Pancreas (tissue), 10 donors: ENCODE measurements at places on chromosomes 12 and 14. TPM values are rescaled to one million over a fixed set of nuclear protein-coding genes. Genes with fewer than 3 reads are reported as not detected.

DNA sequence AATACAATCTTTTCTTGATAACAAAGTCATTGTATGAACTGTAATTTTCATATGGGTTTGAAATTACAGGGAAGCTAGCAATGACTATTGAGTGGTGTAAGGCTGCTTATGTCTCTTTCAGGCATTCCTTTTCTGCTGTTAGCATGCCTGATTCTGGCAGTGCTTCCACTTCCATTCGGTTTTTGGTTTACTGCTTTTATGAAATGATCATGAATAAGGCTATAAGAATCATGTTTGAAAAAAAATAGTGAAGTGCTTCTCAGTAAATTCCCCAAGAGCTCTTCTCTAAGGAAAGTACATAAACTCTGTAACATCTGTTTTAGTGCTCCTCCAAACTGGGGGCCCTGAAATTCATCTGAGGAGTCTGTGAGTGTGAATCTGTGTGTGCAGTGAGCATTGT is 434.0 kb upstream of the RGS6 start:
- no peaks in the 10 kb centered on the region for H3K27me3 ChIP-seq
- H3K4me1 ChIP-seq, result no peaks in the 10 kb centered on the region
- H3K4me3 ChIP-seq, result no peak overlapping the region
- H3K36me3 ChIP-seq, result no peaks in the 10 kb centered on the region

DNA sequence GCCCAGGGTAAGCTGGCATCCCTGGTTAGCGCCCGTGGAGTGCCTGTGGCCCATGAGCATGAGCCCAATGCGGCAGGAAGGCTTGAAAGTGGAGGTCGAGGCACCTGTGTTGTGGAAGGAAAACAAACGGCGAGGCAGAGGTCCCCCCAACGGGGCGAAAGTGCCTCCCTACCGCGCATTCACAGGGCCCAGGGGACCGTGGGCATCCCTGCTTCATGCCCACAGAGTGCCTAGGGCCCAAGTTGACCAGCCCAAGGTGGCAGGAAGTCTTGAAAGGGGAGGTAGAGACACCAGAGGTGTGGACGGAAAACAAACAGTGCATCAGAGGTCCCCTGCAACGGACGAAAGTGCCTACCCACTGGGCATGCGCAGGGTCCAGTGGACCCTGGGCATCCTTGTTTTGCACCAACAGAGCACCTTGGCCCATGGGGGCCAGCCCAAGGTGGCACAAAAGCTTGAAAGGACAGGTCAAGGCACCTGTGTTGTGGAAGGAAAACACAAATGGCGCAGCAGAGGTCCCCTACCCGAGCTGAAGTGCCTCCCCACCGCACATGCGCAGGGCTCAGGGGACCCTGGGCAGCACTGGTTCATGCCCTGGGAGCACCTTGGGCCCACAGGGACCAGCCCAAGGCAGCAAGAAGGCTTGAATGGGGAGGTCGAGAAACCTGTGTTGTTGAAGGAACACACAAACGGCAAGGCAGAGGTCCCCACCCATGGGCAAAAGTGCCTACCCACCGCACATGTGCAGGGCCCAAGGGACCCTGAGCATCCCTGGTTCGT is 377.5 kb downstream of the ALG10 start:
- no peak overlapping the region for H3K4me3 ChIP-seq
- no peaks in the 10 kb centered on the region for H3K4me1 ChIP-seq
- no peaks in the 10 kb centered on the region for H3K27me3 ChIP-seq
- no peak overlapping the region for H3K27ac ChIP-seq
- no peaks in the 10 kb centered on the region for H3K36me3 ChIP-seq
- DNase-seq, result peak; percentile 1

- H3K36me3 ChIP-seq, result no peaks in the 10 kb centered on the region
- DNase-seq, result no peak
- no peaks in the 10 kb centered on the region for H3K4me1 ChIP-seq
- no peak overlapping the region for H3K4me3 ChIP-seq
Measured at GRCh38 chr12:31644536-31644935, 15.0 kb upstream of the ETFBKMT start.

DNA sequence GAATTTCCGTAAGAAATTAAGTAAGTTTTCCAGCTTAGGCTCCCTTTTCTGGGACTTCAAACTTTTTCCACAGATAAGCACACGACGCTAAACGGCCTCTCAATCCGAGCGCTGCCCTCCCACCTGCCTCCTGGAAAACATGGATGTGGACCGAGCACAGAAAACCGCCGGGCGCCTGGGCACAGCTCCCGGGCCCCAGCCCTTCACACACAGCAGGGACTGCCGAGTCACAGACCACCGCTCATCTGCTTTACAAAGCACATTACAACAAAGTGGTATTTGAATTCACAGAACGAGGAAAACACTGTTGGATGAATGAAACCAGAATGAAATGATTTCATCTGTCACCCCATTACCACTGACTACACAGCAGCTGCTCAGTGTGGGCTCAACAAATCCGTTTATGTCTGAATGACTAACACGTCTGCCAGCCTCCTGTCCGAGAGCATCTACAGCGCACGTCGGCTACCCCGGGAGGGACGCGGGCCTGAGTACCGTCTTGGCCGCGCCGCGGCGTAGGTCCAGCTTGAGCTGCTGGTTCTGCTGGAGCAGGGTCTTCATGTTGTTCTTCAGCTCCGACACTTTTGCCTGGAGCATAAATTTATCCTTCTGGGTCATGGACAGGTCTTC is 13.1 kb upstream of the ANKLE2 start:
- DNase-seq, result no peak
- no peak overlapping the region for H3K27ac ChIP-seq
- H3K4me1 ChIP-seq, result no peaks in the 10 kb centered on the region
- no peaks in the 10 kb centered on the region for H3K36me3 ChIP-seq

- H3K27ac ChIP-seq, result no peak overlapping the region
- no peak overlapping the region for H3K4me3 ChIP-seq
- DNase-seq, result no peak
- no peaks in the 10 kb centered on the region for H3K27me3 ChIP-seq
- no peaks in the 10 kb centered on the region for H3K4me1 ChIP-seq
- H3K36me3 ChIP-seq, result peaks cover 39% of the 10 kb centered on the region
Measured at GRCh38 chr14:74290415-74290814, 12.3 kb downstream of the ABCD4 start.

GRCh38 chr12:6362403-6362802 is 13.0 kb downstream of the SCNN1A start:
- H3K27me3 ChIP-seq, result no peaks in the 10 kb centered on the region
- H3K4me1 ChIP-seq, result peaks cover 4% of the 10 kb centered on the region

DNA sequence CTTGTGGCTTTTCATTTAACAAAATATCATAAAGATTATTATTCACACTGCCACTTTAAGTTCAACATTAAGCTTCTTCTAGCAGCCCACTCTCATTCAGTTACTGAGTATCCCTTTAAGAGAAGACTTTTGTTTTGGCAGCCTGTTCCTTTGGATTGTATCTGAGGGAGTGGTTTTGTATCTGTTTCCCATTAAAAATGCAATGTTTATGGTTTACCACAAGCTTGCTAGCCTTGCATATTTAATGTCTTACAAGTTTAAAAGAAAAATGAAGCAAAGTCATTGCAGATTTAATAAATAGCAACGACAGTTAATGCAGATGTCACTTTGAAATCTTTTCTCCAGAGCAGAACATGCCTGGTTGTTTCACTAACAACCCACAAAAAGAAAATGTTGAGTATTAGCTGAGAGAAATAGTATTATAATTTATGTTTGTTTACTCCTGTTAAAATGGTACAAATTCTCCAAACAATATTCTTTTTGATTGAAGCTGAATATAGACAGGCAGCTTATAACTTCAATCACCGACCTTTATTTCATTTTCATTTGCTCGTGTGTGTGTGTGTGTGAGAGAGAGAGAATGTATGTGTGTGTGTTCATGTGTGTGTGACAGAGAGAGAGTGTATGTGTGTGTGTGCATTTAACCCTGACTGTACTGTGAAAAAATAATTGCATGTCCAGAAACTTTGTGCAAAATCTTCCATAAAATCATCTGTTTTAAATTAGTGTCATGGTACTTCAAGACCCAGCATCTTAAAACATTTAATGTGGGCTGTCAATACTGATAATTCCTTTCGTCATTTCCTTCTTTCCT is 1.8 kb downstream of the DCN start:
- H3K27ac ChIP-seq, result no peak overlapping the region
- H3K4me1 ChIP-seq, result no peaks in the 10 kb centered on the region
- H3K27me3 ChIP-seq, result no peaks in the 10 kb centered on the region

DNA sequence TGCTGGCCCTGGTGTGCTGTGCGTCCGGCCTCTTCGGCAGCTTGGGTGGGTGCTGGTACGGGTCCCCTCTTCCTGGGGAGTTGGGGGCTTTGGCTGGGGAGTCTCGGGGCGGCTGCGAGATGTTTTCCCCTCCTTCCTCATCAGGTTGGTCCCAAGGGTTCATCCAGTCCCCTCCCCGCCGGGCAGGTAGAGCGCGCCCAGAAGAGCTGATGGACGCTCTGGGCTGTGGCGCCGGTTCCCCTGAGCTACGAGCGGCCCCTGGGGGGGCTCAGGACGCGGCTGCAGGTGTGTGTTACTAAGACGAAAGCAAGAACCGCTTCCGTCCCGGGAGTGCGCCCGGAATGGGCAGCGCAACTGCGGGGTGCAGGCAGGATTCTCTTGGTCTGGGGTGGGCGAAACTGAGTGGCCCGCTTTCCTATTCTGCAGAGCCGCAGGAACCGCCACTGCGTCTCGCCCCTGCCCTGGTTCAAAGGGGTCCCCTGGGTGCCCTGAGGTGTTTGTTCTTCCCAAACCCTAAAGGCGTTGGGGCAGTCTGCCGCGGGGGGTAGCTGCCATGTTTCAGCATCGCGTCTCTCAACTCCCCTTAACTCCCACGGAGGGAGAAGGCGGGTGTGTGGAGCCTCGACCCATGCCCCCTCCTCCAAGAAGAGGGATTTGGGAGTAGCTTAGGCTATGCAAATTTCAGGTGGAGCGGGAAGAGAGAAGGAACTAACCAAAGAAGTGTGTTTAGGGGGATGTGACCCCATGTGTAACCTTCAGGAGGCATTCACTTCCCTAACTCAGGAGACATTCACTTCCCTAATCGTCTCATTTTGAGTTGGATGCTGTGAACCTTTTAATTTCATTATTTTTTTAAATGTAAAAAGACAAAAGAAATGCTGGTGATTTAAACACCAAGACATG is 1.2 kb downstream of the SLC24A4 start:
- H3K4me3 ChIP-seq, result no peak overlapping the region
- no peak for DNase-seq
- H3K36me3 ChIP-seq, result no peaks in the 10 kb centered on the region
- no peaks in the 10 kb centered on the region for H3K27me3 ChIP-seq
- no peaks in the 10 kb centered on the region for H3K4me1 ChIP-seq

DNA sequence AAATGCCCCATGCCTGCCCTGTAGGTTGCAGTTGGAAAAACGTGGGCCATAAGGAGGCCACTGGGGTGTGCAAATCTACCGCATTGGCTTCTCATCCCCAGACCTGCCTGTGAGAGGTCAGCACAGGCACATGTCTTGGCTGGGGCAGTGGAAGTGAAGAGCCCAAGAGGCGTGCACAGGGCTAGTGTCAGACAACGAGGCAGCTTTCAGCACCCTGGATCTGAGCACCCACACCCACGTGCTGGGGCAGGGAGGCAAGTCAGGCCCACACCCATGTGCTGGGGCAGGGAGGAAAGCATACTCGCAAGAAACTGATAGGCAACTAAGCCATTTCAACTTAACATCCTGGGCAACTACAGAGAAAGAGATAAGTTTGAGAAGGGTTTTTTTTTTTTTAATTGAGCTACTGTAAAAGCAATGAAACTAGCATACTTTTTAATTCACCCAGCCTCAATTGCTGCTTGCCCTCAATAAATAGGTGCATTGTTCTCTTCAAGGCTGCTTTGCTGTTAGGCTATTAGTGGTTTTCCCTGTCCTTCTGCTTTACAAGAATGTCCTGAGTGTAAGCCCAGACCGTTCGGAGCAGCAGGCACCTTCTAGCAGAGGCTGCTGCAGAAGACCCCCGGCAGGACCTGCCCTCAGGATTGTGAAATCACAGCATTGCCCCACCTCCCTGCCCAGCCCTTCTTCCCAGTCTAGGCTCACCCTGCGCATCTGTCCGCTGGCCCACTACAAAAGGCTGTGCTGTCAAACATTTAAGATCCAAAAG is 355.3 kb upstream of the FKBP4 start:
- H3K4me3 ChIP-seq, result no peak overlapping the region
- no peaks in the 10 kb centered on the region for H3K36me3 ChIP-seq
- H3K4me1 ChIP-seq, result no peaks in the 10 kb centered on the region
- no peaks in the 10 kb centered on the region for H3K27me3 ChIP-seq
- H3K27ac ChIP-seq, result no peak overlapping the region

GRCh38 chr12:47615711-47616110 is 90.1 kb downstream of the RPAP3 start:
- no peaks in the 10 kb centered on the region for H3K27me3 ChIP-seq
- no peak overlapping the region for H3K4me3 ChIP-seq
- H3K27ac ChIP-seq, result no peak overlapping the region
- H3K36me3 ChIP-seq, result no peaks in the 10 kb centered on the region
- DNase-seq, result no peak

GRCh38 chr12:62194031-62194430 is 66.2 kb upstream of the USP15 start:
- no peak overlapping the region for H3K4me3 ChIP-seq
- no peaks in the 10 kb centered on the region for H3K27me3 ChIP-seq
- no peak for DNase-seq
- no peaks in the 10 kb centered on the region for H3K36me3 ChIP-seq

DNA sequence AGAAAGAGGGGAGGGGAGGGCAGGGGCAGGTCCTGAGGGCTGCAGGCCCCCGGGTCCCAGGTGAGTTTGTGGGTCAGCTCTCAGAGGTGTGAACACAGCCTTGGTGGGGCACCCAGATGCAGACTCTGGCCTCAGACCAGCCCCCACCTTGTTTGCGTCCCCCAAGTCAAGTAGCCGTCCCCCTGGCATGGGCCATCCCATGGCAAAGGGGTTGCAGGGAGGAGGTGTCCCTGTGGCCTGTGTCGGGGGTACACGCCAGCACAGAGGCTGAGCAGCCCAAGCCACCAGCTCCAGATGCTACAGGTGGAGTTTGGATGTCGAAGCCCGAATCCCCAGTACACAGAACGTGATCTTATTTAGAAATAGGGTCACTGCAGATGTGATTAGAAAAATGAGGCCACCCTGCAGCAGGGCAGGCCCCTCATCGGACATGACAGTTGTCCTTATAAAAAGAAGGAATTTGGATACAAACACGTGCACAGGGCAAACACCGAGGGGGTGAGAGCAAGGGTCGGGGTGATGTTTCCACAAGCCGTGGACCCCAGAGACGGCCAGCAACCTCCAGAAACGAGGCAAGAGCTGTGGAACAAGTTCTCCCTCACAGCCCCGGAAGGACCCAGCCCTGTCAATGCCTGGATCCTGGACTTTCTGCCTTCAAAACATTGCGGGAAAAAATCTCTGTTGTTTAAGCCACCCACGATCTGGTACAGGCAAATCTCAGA is 141.2 kb upstream of the C14orf180 start:
- H3K27ac ChIP-seq, result no peak overlapping the region
- no peaks in the 10 kb centered on the region for H3K27me3 ChIP-seq
- H3K36me3 ChIP-seq, result no peaks in the 10 kb centered on the region
- peak; percentile 46 for DNase-seq
- no peak overlapping the region for H3K4me3 ChIP-seq

GRCh38 chr14:68935761-68936214 is 43.3 kb downstream of the ACTN1 start:
- peak overlapping the region; percentile 97 for H3K27ac ChIP-seq
- no peaks in the 10 kb centered on the region for H3K27me3 ChIP-seq
- DNase-seq, result peak; percentile 67
- H3K4me3 ChIP-seq, result peak overlapping the region; percentile 25
- H3K4me1 ChIP-seq, result peaks cover 47% of the 10 kb centered on the region

GRCh38 chr12:53995002-53995377 is 5.0 kb upstream of the HOXC9 start:
- no peak overlapping the region for H3K27ac ChIP-seq
- peaks cover 9% of the 10 kb centered on the region for H3K27me3 ChIP-seq
- H3K4me3 ChIP-seq, result no peak overlapping the region
- no peaks in the 10 kb centered on the region for H3K4me1 ChIP-seq
- no peaks in the 10 kb centered on the region for H3K36me3 ChIP-seq

Gene TTC9
- 0.96 TPM for polyA plus RNA-seq

Gene THAP2
- 3.1 TPM for polyA plus RNA-seq

Gene EXOC5
- 3.0 TPM for polyA plus RNA-seq

Gene KDM2B
- polyA plus RNA-seq, result 10.6 TPM

Gene C14orf39
- 0.02 TPM for polyA plus RNA-seq

Gene SAMD15
- polyA plus RNA-seq, result 0.49 TPM
